IMR-90 (cell line): ENCODE measurements at places on chromosomes 2 and 18. TPM values are rescaled to one million over a fixed set of nuclear protein-coding genes. Genes with fewer than 3 reads are reported as not detected.

ANKRD30BL gene
- not detected in 2 replicates for polyA plus RNA-seq

DNA sequence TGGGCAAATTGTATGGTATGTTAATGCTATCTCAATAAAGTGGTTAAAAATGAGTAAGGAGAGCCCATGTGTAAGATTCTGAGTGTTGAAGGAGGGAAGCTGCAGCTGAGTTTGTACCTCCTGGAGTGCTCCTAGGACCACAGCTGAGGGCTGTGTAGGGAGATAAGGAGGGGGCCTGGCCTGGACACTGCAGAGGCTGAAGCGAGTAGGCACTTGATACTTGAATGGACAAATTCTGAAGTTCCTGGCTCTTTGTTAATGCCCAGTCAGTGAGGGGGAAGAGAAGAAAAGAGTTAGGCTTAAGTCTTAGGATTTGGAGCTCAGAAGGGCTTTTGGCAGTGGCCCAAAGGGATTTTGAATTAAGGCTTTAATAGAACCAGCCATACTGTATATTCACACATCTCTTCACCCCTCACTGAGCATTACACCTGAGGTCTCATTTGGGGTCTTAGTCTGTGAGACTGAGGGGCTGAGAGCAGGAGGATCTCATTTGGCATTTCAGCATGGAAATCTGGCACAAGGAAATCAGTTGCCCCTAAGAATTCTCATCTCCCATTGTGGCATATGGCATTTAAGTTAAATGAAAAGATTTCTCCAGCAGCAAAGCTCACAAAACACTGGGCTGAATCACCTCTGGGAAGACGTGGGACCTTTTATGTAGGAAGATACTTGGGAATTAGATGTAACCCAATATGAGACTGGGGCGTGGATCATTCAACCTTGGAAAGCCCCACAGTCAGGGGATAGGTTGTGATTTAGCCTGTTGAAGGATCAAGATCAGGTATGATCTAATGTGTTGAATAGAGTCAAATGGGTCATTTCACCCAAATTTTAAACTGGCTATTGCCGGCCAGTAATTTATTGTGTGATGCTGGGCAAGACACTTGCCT lies 46.8 kb downstream of the LIPG start:
- no peak for DNase-seq

- DNase-seq = no peak
These were observed 130.2 kb upstream of the PID1 start for GRCh38 chr2:229401171-229401865.

DNA sequence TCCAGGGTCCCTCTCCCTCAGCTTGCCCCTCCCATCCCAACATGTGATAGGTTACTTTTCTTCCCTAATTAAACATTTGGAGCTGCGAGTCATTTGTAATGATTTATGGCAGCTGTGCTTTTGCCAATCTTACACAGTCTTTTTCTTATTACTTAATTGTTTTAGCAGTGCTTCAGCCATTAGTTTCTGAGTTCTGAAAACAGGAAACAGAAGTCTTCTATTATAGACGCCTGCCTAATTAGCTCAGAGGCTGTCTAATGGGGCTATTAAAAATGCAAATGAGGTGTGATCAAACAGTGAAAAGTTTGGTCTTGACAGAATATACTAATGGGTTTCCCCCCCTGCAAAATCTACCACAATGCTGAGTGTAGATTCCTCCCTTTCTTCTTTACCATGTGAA lies 388.3 kb upstream of the CELF4 start:
- no peak for DNase-seq

SPP2 gene
- not detected in 2 replicates for polyA plus RNA-seq

DNA sequence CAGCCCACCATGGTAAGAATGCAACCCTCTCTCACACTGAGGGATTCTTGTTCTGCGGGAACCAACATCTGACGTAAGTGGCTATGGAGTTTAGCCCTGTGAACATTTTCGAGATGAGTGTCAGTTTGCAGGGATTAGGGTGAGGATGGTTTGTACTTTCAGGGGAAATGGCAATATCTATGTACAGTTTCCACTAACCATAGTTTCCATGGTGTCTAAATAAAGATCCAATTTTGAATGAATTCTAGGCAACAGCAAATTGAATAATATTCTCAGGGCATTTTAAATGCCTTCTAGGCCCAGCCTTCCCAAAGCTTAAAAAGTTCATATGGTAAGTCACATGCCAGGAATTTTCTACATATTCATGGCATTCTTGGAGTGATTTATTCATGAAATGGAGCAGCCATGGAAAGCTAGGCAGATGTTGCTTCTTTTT lies 105.4 kb upstream of the MMADHC start:
- DNase-seq = peak; percentile 38

DNA sequence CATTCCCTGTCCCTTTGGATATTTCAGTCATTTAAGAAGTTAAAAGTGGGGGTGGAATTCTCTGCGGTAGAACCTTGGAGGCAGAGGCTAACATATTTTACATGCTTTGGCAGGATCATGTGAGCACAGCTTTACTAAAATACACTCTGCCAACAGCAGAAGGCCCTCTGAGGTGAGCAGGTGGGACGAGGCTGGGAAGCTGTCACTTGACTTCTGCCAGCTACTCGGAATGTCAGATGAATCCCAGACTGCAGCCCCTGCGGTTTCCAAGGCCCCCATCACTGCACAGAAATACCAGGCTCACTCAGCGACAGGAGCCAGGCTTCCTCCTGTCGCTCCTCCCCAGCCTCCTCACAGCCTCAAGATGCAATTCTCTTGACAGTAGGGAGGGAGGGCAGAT lies 220.9 kb upstream of the REV1 start:
- DNase-seq = no peak

DNA sequence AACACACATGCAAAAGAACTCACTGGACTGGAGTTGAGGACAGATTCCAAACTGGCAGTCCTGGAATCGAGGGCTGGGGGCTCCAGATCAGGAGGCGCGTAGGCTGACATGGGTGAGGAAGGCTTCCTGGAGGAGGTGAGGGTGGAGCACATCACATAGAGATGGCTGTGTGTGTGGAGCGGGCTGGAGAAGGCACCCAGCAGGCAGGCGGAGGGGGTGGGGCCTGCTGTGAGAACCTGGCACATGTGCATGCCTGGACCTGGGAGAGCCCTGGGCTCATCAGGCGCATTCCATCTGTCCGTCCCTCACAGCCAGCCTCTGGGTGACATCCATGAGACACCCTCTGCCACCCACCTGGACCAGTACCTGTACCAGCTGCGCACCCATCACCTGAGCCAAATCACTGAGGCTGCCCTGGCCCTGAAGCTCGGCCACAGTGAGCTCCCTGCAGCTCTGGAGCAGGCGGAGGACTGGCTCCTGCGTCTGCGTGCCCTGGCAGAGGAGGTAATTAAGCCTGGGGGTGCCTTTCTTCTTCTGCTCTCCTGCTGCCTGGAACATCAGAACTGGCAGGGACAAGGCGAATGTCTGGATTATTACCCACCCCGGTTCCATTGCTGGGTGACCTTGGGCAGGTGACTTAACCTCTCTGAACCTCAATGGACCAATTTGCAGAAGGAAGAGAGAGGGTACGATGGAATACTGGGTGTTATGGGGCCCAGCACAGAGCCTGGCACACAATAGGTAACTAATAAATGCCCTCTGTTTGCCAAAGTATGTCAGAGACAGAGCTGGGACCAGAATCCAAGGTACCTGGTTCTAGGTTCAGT lies 108.3 kb downstream of the DYSF start:
- DNase-seq = no peak
